ENCODE measurements at places on chromosomes 4 and X.
A peak's percentile ranks its signal among the peaks of the same experiment; 100 is the strongest.

DNA sequence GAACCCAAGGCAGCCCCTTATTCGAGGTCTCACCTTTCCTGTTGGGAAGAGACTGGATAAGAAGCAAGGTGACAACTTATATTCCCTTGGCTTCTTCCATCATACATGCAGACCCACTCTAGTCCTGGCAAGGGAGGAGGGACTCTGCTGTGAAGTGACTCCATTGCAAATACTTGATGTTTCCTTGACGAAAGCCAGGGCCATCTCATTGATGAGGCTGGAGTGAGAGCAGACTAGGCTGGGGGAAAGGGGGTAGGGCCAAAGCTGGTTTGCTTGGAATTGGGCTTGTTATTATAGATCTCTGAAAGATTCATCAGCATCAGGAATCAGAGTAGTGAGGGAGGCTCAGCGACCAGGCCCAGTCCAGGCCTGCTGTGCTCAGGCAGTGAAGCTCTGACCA, 2.3 kb upstream of the NHSL2 start:
- DNase-seq: no peak

GRCh38 chr4:73098016-73098415, 28.5 kb upstream of the COX18 start:
- DNase-seq: no peak

DNA sequence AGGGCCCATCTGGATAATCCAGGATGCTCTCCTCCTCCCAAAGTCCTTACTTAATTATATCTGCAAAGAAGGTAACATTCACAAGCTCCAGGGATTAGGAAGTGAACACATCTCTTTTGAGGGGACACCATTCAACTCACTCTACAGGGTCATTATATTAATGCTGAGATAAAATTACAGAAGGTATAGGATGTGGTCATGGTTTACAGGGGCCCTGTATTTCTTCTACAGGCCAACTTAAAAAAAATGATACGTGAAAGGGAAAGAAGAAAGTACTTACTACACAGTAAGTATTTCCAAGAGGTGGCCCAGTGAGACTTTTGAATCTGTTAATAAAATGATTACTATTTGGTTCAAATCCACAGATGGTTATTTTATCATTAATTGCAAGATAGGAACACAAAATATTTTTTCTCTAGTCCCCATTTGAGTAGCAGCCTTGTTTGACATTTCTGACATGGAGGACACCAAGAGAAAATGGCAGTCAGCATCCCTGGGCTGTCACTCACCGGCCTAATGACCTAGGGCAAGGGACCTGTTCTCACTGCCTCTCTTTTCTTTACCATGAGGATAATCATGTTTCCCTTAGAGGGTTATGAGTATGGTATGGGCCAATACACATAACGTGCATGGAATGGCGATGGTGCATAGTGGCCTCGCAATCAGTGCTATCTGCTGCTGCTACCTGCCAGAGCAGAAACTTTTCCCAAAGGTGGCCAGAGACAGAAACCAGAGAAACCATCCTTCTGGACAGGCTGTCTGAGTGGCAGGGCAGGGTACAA, 140.5 kb downstream of the PTTG2 start:
- no peak for DNase-seq

DNA sequence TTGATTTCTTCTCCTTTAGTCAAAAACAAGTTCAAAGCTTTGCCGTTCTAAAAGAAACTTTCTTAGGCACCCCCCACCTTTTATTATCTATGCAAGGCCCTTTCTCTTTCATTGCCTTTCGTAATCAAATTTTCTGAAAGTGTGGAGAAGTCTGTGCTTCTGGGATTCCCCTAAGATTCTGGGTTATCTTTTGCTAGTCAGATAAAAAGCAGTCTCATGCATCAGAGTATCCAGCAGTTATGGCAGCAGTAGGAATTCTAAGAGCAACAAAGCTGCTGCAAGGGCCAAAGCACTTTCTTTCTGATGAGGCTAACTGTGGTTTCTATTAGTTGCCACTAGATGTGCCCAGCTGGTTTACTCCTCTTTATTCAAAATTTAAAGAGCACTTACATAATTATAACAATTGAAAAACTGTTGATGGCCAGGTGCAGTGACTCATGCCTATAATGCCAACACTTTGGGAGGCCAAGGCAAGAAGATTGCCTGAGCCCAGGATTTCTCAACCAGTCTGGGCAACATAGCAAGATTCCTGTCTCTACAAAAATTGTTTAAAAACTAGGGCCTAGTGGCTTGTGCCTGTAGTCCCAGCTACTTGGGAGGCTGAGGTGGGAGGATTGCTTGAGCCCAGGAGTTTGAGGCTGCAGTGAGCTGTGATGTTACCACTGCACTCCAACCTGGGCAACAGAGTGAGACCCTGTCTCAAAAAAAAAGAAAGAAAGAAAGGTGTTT, 296.2 kb downstream of the PAPSS1 start:
- no peak for DNase-seq

DNA sequence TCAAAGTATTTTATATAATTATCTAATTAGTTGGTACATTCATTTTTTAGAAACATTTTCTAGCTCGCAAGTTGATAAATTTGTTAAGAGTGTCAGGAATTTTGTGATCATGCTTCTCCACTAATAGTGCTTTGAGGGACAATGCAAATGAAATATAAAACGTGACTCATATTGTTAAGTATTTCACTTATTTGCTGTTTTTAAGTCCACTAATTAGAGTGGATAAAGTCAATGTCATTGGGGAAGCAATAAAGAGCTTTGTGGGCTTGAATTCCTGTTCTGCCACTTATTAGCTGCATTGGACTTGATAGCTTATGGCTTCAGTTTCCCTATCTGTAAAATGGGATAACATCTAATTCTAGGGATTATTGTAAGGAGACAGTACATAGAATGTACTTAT, 26.5 kb upstream of the ANAPC4 start:
- no peak for DNase-seq

DNA sequence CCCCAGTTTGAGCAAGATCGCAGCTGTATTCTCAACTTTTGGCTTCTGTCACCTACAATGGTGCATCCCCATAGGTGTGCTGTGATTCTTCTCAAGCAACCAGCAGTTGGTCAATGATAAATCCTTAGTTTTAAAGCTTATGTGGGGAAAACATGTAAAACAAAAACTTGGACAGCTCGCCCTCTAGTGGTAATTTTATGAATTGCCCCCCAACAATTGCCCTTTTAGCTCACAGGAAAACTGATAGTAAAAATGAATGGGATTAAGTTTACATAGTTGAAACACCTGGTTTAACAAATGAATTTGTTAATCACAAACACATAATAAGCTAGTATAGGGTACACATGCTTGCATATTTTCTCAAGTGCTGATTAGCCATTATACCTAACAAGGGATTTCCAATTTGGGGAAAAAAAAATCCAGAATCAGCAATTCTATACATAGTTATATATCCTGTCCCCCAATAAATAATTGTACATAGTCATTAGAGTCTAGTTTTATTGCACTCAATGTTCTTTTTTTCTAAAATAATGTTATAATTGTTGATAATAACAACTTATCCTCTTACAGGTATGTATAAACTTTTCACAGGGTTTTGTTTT, 30.1 kb downstream of the TEX13A start:
- DNase-seq: peak; percentile 74

- no peak for DNase-seq
Measured at GRCh38 chr4:87133183-87133582, 87.2 kb downstream of the KLHL8 start.

GRCh38 chr4:180578175-180578574, 1665.0 kb upstream of the TENM3 start:
- DNase-seq: no peak

GRCh38 chr4:54367059-54367458, 138.0 kb downstream of the PDGFRA start:
- no peak for DNase-seq

DNA sequence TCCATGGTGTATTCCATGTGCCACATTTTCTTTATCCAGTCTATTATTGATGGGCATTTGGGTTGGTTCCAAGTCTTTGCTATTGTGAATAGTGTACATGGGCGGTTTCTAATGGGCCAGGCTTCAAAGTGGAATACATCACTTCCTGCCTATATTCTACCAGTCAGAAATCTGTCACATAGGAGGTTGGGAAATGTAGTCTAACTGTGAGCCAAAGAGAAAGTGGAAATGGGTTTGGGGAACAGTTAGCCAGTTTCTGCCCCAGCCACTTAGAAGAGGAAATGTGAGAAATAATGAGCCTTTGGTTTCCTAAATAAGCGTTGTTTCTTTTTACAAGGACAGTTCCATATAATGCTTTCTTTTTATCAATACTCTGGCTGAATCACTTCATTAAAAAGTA, 85.1 kb upstream of the AP1S2 start:
- no peak for DNase-seq

- DNase-seq: peak; percentile 16
Measured at GRCh38 chr4:102338405-102338804, 6.9 kb downstream of the SLC39A8 start.

DNA sequence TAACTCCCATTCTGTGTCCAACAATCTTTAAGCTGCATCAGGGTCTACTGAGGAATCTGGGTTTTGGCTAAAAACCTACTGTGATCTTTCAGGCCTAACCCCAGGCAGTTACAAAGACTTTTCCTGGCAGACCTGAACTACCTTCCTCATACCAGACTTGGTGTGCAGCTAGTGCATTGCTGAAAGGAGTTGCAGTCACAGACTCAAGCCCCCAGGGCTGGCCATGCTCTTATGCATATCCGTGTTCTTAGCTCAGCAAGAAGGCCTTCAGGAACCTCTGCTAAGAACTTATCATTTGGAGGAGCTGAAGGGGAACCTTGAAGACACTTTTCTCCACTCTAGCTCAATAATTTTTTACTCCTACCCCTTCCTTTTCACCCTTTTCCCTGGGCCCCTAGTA, 147.5 kb downstream of the INPP4B start:
- DNase-seq: no peak

DNA sequence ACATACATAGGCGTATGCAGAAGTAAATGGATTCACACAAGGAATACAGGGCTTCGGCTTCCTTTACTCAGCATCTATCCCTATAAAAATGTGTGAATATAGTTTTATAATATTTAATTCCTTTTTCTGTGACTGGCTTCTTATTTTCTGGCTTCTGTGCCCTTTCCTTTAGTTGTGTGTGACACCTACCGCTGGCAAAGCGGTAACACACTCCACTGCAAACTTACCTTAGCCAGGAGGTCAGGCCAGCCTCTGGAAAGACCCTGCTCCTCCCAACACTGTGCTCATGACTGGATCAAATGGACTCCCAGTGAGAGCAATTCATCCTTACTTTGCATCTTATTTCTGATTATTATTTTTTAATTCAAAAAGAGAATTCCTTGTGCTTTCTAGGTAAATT, 244.2 kb downstream of the ANK2 start:
- DNase-seq: no peak

GRCh38 chr4:188432328-188432727, 293.1 kb downstream of the TRIML1 start:
- DNase-seq: peak; percentile 10

DNA sequence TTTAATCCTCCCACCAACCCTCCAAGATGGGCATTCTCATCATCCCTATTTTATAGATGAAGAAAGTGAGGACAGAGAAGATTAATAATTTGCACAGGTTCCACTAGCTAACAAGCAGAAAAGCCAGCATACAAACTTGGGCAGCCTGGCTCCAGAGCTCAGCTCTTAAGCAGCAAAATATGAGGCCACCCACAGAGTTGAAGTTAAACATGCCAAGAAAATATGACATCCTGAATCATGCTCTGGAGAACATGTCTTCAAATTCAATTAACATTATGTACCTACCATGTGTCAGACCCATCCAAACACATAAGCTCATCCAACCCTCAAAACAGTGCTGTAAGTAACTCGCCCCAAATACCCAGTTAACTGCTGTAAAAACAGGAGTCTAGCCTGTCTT, 33.9 kb downstream of the USP46 start:
- no peak for DNase-seq

DNA sequence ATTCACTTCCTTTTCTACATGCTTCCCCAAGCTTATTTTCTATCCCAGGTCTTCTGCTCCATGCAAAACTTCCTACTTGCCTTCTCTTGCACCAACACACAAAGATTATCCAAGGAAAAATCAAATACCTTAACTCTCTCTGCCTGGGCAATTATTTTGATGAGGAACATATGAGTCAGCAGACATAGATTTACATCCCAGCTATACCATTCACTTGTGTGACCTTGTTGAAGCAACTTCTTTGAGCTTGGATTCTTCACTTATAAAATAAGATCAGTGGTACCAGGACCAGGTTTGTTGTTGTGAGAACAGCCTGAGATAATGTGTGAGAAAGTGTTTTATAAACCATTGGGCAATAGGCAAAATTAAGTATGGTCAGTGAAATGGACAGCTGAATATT, 39.1 kb upstream of the TMEM192 start:
- DNase-seq: peak; percentile 35

GRCh38 chrX:119698845-119699244, 5.9 kb upstream of the SEPTIN6 start:
- DNase-seq: peak; percentile 65

- DNase-seq: no peak
Measured at GRCh38 chr4:11301075-11301660, 127.5 kb downstream of the HS3ST1 start.

DNA sequence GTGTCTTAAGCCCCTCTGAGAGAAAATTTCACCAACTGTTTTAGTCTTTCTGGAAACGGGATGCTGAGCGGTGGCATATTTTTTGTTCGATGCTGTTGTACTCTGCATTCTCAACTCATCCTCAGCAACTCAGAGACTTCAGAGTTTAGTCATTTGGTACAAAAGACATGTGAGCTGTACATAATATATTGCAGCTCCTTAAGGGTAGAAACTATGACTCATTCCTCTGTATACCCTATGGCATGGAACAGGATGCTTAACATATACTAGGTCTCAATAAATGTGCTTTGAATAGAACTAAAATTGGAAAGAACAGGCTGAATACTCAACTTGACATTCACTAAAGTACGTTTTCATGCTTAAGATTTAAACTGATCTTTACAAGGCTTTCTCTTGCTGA, 130.5 kb upstream of the SLITRK2 start:
- DNase-seq: no peak

DNA sequence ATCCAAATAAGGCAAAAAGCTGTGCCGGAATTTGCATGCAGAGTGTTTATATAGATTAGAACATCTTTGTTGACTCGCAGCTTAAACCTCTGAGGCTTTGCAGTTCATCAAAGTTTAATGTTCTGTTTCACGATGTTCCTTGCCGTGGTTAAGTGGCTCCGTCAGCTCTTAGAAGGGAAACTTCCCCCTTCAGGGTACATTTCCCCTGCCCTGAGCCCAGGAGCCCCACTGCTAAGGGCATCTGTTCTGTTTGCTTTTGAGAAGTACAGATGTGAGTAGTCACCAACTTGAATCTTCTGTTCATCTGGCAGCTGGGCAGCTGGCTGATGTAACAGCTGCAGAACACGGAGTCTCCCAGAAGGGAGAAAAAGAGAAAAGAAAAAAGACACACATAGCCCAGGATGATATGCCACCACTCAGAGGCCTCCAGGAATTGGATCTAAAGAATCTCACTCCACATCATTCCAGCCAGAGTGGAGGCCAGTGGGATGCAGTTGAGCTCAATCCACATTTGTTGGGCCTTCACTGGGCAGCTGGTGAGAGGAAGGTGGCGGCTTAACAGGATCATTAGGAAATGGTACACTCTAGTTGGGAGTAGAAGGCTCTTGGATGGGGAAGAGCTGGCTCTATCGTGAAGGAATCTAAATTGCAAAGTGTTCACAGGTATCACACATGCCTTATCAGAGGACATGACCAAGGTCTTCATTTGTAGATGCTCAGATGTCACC, 178.7 kb upstream of the RBPJ start:
- DNase-seq: no peak
